ENCODE measurements at places on chromosomes 6 and 20.

GRCh38 chr6:66538551-66539135 lies 831.6 kb upstream of the EYS start:
- DNase-seq: no peak

DNA sequence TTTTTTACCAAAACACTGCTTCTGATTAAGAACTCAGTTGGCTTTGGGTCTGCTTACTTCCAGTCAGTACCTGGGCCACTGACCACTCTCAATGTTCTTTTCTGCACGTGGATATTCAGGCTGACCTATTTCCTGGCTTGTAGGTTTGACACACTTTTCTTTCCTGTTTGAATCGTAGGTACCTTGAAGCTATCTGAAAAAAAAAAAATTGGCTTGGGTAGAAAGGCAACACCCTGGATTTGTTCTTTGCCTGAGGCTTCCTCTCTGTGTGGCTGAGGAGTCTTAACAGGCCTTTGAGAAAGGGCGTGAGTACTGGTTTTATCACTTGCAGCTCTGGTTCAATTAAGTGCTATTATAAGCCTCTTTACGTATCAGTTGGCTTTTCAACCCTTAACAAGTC lies 60.6 kb upstream of the IL20RA start:
- no peak for DNase-seq

DNA sequence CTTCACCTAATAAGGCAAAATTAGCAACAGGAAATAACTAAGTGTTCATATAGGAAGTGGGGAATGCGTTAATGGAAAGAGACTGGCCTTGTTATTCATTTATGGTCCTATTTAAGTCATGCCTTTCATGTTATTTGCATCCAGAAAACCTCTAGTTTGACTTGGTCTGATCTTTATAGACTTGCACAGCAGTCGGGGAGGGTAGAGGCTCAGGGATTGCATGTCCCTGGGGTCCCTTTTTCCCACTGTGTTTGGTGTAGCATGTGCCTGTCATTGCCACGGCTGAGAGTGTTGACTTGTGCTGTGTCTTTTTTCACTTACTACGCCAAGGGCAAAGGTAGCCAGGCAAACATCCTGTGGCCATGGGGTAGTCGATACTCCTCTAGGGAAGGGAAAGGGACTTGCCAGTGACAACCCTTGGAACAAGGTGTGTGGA lies 105.4 kb upstream of the RIN2 start:
- DNase-seq: no peak

DNA sequence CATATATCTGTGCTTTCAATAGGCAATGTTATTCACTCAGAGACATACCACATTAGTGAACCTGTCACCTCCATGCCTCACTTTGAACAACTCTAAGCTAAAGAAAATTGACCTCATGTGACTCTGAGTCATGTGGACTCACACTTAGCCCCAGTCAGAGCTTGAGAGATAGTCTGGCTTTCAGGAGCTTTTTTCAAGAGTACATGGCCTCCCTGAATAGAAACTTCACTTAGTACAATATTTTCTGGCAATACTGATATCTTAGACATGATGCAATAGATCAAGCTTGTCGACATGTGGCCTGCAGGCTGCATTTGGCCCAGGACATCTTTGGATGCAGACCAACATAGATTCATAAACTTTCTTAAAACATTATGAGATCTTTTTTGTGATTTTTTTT lies 8.5 kb downstream of the SPTLC3 start:
- DNase-seq: no peak

DNA sequence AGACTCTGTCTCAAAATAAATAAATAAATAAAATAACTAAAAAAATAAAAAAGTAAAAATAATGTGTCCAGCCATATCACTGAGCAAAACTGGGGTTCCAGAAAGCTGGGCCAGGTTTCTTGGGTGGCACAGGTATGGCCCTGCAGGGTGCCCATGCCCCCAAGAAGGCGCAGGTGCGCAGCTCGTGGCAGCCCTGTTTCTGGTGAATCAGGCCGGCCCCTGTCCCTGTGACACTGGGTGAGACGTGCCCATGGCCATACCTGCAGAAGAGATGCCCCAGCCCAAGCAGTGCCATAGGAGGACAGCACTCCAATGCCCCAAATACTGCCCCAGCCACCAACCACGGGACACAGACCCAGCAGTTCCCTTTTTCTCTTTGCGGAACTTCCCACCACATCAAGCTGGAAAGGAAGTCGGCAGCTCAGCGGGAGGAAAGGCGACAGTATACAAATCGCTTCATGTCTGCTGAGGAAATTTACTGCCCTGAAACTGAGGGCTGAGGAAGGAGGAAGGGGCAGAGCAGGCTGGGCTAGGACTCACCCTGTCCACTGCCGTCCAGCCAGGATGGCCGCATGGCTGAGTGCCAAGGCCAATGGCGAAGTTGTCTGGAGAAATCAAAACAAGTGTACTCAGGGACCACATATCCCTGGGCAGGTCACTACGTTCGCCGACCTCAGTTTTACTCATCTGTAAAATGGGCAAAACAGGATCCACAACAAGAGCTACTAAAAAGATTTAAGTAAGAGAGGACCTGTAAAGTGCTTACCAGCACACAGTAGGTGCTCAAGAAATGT lies 55.4 kb downstream of the PREX1 start:
- no peak for DNase-seq

- no peak for DNase-seq
Measured at GRCh38 chr6:102660303-102660702, 1266.8 kb downstream of the GRIK2 start.
